ENCODE measurements at places on chromosomes 6 and 20.
A peak's percentile ranks its signal among the peaks of the same experiment; 100 is the strongest.

GRCh38 chr6:49468042-49468441 is 4.9 kb downstream of the CENPQ start:
- DNase-seq: no peak

- no peak for DNase-seq
Observed at GRCh38 chr20:17673084-17673483, 9.0 kb downstream of the RRBP1 start.

GRCh38 chr6:5619249-5619648 is 357.9 kb downstream of the FARS2 start:
- DNase-seq: no peak

DNA sequence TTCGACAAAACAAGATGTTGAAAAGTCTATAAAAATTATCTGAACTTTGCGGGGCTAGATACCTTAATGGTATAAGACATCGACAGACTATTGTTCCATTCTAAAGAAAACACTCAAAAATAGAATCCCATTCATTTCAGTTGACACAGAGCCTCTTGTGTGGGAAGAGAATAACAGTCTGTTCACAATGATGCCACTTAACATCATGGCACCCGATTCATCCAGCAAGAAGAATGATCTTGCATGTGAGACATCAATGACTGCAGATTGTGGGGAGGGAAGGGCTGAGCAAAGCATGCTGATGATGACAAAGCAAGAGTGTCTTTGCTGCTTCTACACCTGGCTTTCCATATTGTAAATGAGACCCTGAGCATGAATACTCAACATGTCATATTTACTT is 49.7 kb upstream of the ARMH2 start:
- no peak for DNase-seq

- DNase-seq: no peak
Observed at GRCh38 chr6:50143011-50143719, 93.4 kb upstream of the DEFB112 start.

GRCh38 chr20:44848254-44849015 is 37.1 kb upstream of the YWHAB start:
- no peak for DNase-seq

- no peak for DNase-seq
Observed at GRCh38 chr6:86511962-86512361, 425.4 kb upstream of the HTR1E start.

DNA sequence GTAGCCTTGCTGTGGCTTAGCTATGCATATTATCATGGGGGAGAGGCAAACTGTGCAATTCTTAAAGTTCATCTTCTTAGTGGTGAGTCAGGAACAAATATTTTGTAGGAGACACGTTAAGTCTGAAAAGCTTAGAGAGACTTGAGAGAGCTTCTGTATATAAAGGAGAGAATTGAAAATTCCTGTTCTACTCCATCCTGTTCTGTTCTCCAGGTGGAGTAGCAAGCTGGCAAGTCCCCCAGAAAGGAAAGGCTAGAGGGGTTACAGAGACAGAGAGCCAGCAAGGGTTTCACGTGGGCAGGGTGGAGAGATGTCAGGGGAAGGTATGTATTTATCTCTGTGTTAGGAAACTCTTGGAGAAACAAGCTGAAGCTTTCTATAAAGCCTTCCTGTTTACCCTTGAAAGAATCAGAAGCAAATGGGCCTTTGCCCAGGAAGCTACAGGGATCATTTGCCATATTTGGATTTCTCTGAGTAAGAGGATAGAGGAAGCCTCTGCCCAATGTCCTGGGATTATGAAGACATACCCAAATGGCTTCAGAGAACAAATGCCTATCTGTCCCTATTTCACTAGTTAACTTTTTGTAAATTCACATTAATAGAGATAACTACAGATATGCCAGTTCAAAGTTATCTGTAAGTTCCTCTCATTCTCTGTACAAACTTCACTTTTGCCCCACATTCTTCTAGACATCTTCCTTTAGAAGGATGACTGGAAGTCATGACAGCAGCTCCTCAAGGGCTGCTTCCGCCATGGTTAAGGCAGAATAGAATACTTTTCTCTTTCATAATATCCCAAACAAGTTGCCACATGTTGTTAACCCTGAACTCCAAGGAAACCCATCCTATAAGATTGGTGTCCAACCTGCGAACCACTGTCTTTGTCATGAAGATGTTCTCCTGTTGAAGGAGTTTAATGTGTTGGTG is 126.7 kb upstream of the NEDD9 start:
- DNase-seq: no peak

DNA sequence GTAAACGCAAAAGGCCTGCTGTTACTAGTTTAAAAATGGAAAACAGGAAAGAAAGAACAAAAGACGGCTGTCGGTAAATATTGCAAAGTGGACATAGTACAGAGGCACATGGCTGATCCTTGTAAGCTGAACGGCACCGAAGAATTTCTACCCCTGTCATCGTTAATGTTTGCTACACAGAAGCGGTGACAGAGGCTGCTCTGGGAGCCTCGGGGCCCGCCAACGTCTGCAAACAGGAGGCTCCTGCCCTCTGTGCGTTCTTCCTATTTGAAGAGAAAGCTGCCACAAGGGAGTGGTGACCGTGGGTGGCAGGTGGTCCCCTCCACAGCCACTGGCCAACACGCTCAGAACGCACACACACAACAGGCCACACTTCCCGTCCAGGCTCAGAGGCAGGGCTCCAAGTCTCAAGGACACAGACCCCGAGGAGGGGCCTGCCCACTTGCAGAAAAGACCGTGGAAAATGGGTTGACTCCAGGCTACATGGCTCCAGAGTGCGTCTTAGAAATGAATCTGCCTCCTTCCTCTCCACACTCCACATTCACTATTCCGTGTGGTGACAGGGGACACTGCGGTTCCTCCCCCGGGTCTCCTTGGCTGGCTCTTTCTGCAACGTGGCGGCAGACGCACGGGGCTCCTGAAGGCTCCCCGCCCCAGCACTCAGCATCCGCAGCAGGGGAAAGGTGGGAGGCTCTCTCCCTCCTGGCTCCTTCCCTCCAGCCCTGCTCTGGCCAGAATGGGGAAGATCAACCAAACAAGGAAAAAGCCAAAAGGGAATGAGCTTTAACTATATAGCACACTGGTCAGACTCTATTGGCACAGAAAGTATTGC is 64.5 kb downstream of the GMPR start:
- no peak for DNase-seq

DNA sequence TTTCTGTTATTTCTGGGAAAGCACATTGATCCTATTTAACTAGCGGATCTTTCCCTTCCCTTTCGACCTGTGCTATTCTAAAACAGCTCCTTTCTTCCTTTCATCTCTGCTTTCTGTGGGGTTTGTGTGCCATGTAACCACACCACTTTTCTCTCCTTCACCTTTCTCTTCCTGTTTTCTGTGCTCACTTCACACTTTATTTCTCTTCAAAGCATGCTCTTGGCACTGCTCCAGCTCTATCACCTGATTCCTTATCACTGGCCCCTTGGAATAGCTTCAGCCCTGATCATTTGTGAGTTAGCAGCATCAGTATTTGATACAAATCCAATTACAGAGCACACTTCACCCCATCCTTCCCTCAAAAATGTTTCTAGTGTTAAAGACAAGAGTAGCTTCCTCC is 8.1 kb upstream of the METTL24 start:
- no peak for DNase-seq

GRCh38 chr6:7268362-7268761 is 44.6 kb downstream of the SSR1 start:
- DNase-seq: no peak

DNA sequence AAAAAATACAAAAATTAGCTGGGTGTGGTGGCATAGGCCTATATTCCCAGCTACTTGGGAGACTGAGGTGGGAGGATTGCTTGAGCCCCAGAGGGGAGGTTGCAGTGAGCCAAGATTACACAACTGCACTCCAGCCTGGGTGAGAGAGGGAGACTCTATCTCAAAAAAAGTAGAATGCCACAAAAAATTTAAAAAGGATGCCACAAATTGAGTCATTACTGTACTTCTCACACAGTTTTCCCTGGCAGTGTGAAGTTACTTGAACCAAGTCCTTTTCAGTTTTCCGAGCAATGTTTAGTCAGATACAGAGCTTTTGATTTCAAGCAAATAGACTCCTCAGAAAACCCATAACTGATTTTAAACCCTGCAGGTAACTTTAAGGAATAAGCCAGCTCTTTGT is 53.3 kb downstream of the TNFRSF21 start:
- DNase-seq: no peak

GRCh38 chr20:35454881-35455609 is at the start of gene CEP250:
Gene CEP250, plus strand, starts transcription at chr20:35455598. Its CDS starts 6,770 bp downstream, at chr20:35462368.
- peak; percentile 96 for DNase-seq

DNA sequence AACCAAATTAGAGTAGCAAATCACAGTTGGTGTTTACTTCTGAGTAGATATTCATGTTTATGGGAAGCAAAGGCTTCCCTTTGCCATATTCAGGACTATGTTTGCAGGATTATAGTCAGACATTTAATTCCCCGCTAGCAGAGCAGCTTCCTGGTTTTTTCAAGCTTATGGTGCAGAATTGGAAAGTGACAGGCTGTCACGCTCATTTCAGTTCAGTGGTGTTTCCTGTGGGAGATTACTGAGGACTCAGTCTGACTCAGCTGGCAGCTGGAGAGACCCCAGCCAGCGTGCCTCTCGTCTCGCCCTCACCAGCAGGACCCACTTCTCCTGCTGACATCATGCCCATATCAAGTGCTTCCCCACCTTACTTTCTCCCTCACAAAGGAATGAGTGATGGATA is 85.1 kb downstream of the LYRM2 start:
- DNase-seq: no peak

GRCh38 chr6:169650241-169650958 is 51.4 kb downstream of the WDR27 start:
- DNase-seq: no peak

GRCh38 chr6:39273406-39273821 is 40.8 kb downstream of the KCNK17 start:
- DNase-seq: no peak

GRCh38 chr6:166313255-166314070 is 5.3 kb upstream of the PRR18 start:
- DNase-seq: no peak

GRCh38 chr6:119205911-119206618 is 127.6 kb upstream of the FAM184A start:
- DNase-seq: no peak

DNA sequence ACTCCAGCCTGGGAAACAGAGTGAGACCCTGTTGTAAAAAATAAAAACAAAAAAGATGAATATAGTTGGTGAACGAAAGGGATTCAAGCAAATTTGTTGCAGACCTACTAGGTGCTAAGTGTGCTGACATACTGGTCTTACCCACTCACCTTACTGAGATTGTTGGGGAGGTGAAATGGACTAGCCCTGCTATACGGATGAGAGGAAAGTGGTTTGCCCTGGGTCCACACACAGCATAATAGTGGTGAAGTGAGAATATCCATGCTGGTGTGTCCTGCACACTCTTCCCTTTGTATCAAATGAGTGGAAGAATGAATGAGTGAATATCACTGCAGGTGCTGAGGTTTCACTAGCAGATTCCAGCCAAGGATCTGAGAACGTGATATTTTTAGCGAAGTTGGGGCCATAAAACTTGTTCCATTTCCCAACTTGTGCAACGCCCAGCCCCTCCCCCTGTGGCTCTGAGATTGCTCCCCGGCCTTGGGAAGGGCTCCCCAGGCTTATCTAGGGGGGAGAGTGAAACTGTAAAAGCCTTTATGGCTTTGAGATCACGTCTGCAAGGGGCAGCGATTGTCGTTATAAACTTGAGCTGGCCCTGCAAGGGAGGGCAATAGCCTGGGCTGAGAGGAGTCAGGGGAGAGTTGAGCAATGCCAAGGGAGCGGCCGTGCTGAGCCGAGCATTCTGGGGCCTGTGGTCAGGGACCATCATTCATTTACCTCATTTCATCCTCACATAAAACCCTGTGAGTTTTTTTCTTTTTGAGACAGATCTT is 33.2 kb upstream of the TTPAL start:
- no peak for DNase-seq

GRCh38 chr6:103167345-103168071 is 1692.2 kb downstream of the HACE1 start:
- DNase-seq: no peak

- no peak for DNase-seq
Observed at GRCh38 chr6:126632271-126632670, 292.4 kb downstream of the CENPW start.

- peak; percentile 61 for DNase-seq
Observed at GRCh38 chr6:43368259-43369160, 937 bp downstream of the ZNF318 start.

Measured in lower lobe of right lung (tissue), 2 donors.